ENCODE measurements at places on chromosomes 7 and 10.

DNA sequence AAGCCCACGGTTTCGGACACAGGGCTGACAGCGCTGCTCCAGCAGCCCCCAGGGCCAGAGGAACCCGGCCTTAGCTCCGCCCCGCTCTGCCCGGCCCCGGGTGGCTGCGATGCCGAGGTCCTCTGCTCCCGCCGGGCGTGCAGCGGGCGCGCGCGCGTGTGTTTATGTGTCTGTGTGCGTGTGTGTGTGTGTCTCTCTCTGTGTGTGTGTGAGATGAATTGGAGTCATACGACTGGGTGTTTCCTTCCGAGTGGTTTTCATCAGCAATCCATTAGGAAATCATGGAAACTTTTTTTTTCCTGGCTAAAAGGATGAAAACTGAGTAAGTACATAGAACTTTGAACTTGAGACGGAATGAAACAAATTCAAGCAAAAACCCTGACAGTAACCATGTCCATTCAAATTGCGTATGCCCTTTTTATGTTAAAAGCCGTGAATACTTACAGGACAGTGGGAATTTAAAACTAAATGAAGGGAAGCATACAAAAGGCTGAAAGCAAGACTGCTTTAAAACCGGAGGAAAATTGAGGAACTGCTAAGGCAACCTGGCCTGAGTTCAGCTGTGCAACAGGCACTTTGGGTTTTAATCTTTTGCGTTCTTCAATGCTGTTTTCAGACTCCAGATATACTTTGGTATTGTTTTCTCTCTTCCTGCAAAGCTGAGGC lies at the start of gene CPED1:
CPED1 (plus strand) TSS at position 121 of the 666 bp plus-strand sequence. CDS start 911 bp downstream, outside the sequence.
- DNase-seq, result peak; percentile 26

DNA sequence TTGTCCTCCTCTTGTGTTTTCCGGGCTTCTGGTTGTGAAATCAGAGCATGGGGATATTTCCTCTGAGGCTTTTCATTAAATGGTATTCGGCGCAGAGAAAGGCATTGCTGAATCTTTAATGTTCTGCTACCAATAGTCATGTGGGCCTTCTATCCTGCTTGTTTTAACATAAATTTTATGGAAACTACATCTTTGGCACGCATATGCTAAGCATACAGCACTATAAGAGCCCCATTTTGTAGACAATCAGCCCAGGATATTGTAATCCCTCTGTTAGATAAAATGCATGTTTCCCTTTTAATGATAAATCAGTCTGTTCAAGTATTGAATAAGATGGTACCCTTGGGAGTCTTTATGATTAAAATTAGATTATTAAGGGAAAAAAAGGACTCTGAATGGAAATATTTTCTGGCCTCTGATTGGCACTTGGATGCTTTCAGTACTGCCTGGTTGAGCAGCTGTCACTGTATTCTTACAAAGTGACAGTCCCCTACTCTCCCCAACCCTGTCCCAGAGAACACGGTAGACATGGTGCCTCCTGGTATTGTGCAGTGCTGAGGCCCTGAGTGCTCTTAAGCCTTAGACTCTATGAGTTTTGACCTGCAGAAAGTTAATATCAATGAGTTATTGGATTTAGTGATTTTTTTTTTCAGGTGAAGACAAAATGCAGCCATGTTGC lies 256.3 kb downstream of the POU6F2 start:
- no peak for DNase-seq

GRCh38 chr7:152152267-152152666 lies 126.8 kb downstream of the GALNT11 start:
- no peak for DNase-seq

GRCh38 chr7:38813768-38814167 lies 95.2 kb downstream of the VPS41 start:
- no peak for DNase-seq

GRCh38 chr10:33113466-33113865 lies 155.4 kb upstream of the ITGB1 start:
- DNase-seq, result no peak

DNA sequence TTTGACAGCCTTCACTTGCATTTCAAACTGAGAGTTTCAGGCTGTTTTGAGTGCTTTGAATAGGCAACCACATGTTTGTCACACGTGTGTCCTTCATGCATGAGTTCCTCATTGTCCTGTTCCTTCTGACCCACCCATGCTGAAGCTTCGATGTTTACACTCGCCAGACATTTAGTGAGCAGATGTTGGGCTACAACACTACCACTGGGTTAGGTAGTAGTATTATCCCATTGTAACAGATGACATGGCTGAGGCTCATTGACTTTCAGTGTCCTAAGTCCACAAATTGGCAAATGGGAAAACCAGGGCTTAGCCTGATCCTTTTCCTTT lies 456.1 kb downstream of the PHTF2 start:
- DNase-seq, result no peak

DNA sequence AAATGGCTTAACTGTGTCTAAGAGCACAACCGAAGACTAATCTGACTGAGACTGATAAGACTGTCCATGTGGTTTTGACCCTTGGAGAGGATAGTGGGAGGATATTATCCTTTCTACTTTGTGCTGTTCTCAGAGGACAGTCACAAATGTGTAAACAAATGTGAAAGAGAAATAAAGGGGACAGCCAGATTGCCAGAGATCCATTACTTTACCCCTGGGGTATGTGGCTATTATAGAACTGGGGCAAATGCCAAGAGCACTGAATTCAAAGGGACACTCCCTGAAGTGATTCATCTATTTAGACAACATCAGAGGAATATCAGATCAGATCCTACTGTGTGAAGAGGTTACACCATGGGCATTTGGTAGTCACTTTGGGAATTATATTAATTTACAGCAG lies 154.7 kb downstream of the RNLS start:
- DNase-seq, result peak; percentile 65

Data from RWPE1 (cell line).